MCF 10A (cell line): ENCODE measurements at places on chromosomes 7 and 10. TPM values are rescaled to one million over a fixed set of nuclear protein-coding genes. Genes with fewer than 3 reads are reported as not detected.
A peak's percentile ranks its signal among the peaks of the same experiment; 100 is the strongest.

The STAG3 gene
- 1.1 and 1.5 TPM in 2 replicates for total RNA-seq

- peak; percentile 94 for DNase-seq
These were observed 538.5 kb downstream of the HTR7 start for GRCh38 chr10:90319188-90319914.

The NPTX2 gene
- not detected in 2 replicates for total RNA-seq

DNA sequence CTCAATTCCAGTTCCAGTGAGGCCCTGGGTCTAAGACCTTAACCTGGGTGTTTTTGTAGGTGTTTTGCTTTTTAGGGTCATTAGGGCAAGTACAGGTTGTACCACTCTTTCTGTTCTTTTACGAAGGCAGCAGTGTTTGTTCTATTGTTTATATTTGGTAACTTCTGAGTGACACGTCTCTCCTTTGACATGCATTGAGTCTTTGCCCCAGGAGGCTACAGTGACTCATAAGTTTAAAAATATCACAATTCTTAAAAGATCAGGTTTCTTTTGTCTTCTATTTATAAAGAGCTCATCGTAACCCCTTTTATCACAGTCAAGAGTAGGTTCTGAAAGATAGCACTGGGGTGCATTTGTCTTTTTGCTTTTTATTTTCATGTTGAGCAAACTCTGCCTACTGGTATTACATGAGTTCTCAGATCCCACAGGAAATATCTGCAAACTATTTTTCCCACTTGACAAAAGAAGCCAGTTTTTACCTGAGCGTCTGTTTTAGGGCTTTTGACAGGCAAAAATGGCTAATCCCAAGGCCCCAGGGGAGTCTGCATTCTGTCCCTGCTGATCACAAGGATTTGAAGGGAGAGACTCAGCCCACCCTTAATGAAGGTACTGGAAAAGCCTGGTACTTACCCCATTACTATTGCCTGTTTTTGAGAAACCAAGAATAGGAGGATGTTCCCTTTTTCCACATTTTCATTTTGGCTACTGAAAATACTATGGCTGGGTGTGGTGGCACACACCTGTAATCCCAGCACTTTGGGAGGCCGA, 7.9 kb downstream of the NUDT13 start:
- DNase-seq = peak; percentile 83

The CYP26C1 gene
- total RNA-seq = 0.07 and 0.14 TPM in 2 replicates

DNA sequence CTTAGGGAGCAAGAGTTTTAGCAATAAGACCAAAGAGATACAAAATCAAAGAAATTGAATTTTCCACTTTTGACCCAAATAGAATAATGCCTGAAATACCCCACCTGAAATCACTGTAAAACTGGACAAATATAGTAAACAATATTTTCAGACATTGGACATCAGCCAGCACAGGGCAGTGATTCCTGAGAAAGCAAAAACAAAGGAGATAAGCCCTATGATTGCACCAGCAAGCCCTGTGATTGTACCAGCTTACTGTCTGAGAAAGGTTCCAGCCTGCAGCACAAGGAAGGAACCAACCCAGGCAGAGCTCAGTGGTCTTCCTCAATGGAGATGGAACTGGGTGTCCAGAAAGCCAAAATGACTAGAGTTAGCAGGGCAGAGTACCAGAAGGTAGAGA, 10.3 kb downstream of the TMEM106B start:
- DNase-seq = no peak

The TAS2R5 gene
- total RNA-seq = 3.7 and 4.7 TPM in 2 replicates

- no peak for DNase-seq
These were observed 718.2 kb downstream of the LRMDA start for GRCh38 chr10:76149602-76150138.

The PODXL gene
- total RNA-seq = 1.6 and 1.7 TPM in 2 replicates

DNA sequence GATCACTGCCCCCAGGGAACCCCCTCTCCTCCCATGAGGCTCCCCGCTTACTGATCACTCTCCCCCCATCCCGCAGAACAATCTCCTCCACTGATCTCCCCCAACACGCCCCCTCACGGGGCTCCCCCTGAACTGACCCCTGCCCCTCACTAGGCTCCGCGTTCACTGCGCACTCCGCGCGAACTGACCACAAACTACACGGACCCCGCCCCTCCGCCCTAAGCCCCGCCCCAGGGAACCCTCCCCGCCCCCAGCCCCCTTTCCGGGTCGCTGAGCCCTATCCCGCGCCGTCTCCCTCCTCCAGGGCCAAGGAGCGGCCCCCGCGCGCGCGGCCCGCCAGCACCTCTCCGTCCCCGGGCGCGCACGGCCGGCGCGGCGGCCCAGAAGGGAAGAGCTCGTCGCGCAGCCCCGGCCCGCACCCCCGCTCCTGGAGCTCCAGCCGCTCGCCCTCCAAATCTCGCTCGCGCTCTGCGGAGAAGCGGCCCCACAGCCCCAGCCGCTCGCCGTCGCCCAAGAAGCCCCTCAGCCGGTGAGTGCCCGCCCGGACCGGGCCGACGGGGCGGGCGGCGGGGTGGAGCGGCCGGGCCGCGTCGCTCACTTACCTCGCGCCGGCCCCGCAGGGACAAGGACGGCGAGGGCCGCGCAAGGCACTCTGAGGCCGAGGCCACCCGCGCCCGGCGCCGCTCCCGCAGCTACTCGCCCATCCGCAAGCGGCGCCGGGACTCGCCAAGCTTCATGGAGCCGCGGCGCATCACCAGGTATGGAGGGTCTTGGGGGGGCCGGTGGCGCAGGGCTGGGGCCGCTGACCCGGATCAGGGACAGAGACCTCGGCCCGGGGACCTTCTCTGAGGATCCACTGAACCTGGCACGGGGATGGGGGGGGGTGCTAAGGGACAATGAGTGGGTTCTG, 19.9 kb upstream of the HSPB1 start:
- no peak for DNase-seq

GRCh38 chr10:123144697-123145541, 3.0 kb upstream of the HMX2 start:
- no peak for DNase-seq

The HOXA10 gene
- 3.9 and 5.6 TPM in 2 replicates for total RNA-seq

GRCh38 chr7:117123311-117123926, 170.1 kb downstream of the ST7 start:
- DNase-seq = no peak
